ENCODE measurements at places on chromosomes 6 and 20.

GRCh38 chr20:25508083-25508770 is 77.1 kb downstream of the NINL start:
- no peak for DNase-seq

DNA sequence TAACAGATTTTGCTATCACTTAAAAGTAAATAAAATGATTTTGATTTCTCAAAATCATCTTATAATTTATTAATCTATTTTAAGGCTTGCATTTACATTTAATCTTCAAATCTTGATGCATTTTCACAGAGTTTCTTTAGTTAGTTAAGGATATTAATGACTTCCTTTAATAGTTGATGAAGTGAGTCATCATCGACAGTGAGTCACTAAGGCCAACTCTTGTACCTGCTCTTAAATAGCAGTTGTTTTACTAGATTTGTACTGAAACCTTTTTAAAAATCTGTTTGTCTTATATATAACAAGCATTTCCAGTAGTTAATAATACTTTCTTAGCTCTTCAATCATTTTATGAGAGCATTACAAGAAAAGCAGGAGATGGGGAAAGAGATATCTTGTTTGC is 191.7 kb downstream of the ESR1 start:
- DNase-seq = peak; percentile 7

DNA sequence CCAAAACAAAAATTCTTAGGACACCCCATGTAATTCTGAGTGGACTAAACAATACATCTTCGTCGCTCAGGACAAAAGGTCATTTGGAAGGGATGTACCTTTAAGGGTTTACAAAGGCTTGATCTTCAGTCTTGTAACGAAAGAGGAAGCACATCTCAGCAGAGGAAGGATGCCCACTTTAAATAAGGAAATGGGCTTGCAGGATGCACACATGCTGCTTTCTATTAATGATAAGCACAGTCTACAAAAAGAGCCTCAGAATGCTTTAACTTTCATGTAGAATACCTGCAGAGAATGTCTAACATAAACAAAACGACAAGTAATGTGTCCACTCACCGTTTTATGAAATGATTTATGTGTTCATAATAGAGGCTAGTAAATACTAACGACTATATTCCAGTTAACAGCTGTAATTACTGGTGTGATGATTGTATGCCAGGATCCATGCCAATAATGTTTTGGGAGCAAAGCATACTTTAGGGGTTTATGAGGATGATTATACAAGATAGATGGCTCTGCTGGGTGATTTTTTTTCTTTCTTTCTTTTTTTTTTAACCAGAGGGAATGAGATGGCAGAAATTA is 216.9 kb downstream of the GMDS start:
- DNase-seq = peak; percentile 42

DNA sequence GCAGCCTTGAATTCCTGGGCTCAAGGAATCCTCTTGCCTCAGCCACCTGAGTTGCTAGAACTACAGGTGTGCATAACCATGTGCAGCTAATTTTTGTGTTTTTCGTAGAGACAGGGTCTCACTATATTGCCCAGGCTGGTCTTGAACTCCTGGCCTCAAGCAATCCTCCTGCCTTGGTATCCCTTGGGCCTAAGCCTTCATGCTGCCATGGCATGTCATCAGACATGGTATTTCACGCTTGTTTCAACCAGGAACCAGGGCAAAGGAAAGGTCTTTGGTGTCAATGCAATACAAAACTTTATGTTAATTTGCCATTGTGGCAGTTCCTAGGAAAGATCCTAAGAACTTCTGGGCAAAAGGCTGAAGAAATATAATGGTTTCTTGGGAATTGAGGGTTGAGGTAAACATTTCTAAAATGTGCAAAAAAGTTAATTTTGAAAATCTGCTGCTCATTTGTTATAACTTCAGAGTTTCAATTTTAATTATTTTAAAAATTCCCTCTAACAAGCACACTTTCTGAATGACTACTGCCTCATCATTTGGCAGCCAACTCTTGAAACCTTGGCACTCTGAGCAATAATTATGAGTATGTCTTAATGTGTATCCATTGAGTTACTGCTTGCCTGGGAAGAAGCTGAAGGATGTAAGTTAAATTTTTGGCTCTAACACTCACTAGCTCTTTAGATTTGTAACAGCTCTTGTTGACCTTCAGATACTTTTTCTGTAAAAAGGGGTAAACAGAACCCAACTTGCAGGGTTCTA is 154.1 kb downstream of the GJA10 start:
- no peak for DNase-seq

- DNase-seq = no peak
Measured at GRCh38 chr6:129029778-129030177, 146.8 kb downstream of the LAMA2 start.

DNA sequence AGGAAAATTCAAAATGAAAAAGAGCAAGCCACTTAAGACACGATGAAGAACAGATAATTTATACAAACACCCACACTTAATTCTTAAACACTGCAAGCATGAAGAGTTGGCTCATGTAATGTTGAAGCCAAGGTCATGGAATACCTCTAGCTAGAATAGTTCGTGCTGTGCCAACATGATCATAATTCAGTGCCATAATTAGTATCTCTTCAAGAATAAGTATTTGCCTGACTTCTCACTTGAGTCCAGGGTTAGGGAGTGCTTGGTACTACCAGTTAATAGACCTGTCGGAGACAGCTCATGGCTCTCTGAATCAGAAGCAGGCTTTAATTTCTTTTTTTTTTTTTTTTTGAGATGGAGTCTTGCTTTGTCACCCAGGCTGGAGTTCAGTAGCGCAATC is 206.3 kb downstream of the UNC5CL start:
- no peak for DNase-seq

DNA sequence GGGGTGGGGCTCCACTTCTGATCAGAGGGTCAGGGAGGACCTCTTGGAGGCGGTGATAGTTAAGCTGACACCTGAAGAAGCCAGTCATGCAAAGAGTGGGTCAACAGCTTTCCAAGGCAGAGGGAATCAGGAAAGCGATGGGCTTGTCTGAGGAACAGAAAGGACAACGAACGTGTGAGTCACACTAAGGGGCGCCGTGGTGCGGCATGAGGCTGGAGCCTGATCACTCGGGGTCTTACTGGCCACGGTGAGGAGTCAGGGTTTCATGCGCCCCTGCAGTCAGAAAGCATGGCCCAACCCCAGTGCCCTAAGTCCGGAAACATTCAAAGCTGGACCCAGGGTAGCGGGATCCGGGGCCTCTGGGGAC is 50.6 kb upstream of the SLC32A1 start:
- DNase-seq = peak; percentile 68

GRCh38 chr6:149194820-149195558 is 122.5 kb upstream of the TAB2 start:
- no peak for DNase-seq

DNA sequence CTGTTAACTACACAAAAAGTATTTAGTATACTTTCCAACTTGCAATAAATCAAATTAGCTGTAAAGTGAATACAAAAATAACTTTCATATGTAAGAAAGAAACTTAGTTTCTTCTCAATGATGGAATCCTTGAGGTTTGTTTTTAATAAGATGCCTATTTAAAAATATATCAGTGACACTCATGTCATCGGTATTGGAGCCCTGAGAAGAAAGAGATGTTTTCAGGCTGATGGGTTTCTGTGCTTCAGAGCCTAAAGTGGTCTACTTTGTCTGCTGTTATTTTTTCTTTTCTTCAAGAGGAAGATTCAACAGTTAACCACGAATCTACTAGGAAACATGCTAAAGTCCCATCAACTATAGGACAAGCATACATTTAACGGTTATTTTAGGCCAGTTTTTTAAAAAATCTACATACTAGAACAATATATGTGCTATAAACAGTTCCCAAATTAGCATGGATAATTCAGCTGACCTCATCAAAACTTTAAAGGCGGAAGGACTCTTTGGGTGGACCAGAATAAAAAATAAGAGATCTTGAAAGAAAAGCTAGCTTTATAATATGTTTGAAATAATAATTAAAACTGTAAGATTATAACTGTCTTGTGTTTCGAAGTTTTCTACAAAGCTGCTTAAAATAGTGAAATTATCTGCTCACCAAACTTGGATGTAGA is 147.0 kb upstream of the SAMD5 start:
- no peak for DNase-seq

DNA sequence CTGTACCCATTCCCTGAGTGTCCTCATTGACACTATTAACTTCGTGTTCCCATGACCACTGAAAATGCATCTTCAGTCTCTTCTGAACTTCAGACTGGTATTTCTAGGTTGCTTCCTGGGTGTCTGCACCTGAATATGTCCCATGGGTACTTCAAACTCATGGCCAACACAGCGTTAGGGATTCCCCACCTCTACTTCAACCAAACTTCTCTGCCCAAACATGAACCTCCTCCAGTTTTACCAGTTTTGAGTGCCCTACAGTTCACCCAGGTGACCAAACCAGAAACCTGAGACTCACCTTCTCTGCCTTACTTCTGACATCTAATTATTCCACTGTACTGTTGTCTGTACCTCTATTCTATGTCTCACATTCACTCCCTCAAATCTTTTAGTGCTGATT is 99.5 kb upstream of the SUPT3H start:
- no peak for DNase-seq

- DNase-seq = no peak
Measured at GRCh38 chr6:65814071-65814470, 107.0 kb upstream of the EYS start.

DNA sequence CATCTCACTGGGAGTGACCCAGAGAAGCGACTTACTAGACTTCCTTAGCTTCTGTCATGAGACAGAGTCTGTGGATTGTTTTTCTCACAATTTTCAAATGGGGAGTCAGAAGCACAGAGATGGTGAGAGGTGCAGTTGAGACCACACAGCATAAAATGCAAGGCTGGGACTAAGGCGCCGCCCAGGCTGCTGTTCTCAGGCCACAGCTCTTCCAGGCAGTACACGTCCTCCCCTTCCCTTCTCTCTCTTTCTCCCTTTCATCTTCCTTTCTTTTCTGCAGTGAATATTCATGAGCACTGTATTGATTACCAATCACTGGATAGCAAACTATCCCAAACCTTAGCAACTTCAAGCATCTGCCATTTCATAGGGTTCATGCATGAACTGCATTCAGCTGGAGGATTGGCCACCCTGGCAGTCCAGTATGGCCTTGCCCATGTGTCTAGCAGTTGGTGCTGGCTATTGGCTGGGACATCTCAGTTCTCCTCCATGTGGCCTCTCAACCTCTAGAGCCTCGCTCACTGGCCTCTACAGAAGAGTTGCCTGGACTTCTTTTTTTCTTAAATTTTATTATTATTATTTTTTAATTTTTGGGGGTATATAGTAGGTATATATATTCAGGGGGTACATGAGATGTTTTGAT is 11.4 kb downstream of the BCAS4 start:
- no peak for DNase-seq

All from kidney capillary endothelial cell (primary cell).